ENCODE measurements at places on chromosomes 4 and X.

DNA sequence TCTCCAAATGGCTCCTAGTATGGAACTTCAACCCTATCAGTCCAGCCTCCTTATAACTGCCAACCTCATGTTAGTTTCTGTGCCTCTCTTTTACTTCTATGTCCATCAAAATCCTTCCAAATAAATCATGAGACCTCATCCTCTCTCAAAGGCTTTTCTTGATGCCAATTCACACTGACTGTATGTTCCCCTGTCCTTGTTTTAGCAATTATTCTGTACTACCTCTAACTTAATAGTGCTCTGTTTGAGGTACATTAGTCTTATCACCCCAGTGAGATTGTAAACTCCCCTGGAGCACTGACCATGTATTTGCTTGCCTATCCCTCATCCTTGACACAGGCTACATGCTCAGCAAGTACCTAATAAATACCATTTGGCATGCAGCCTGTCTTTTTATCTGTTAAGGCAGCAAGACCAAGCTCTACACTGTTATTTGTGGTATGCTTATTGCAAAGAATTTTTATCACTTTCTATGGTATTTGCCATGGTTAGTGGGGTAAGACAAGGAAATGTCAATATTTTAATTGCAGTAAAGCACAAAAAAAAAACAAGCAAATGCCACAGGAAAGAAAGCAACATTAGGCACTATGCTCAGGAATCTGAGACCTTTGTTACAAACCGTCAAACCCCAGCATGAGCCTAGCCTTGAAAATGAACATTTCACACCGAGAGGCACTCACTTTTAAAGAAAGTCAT is 119.2 kb downstream of the SMARCA1 start:
- DNase-seq: no peak

- no peak for DNase-seq
Observed at GRCh38 chr4:147773261-147774184, 41.6 kb downstream of the ARHGAP10 start.

DNA sequence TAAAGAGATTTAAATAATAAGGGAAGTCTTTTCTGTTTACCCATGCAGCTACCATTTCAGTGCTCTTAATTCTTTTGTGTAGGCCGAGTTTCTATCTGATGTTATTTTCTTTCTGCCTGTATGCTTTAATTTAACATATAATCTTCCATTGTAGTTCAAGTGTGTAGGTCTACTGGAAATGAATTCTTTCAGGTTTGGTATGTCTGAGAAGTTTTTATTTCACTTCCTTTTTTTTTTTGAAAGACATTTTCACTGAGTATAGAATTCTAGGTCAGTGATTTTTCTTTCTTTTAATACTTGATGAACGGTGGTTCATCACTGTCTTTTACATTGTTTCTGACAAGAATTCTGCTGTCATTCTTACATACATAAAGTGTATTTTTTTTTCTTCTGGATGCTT is 42.1 kb downstream of the VAMP7 start:
- no peak for DNase-seq

GRCh38 chr4:164847016-164847415 is 30.0 kb upstream of the APELA start:
- DNase-seq: no peak

DNA sequence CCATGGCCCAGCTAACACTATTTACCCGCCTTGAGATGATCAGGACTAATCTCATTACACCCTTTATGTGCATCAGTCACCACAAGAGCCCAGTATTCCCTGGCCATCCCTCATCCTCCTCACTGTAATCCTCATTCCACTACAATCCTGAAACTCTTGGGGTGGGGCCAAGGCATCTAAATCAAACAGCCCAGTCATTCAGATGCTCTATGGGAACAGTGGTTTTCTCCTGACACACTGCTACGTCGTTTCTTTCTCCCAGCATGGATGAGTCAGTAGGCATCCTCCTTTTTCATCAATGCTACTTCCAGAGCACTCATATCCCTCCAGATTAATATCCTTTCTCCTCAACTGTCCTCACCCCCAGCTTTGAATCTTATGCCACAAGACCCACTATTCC is 5.6 kb downstream of the SDAD1 start:
- no peak for DNase-seq

DNA sequence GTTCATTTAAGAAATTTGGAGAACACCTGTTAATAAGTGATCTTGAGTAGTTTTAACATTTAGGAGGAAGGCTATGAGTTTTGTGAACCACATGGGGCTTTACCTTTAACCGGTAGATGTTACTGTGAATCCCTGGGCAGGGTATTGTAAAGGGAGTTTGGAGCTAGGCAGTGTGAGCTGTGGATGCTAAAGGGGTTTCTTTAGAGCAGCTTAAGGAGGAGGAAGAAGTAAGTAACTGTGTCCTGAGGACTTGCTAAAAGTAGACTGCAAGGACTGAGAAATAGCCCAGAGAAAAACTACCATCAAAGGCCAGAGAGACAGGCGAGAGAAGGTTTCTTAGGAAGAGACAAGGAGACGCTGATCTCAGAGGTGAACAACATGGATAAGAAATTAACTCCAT is 5.6 kb downstream of the RHOH start:
- DNase-seq: no peak

DNA sequence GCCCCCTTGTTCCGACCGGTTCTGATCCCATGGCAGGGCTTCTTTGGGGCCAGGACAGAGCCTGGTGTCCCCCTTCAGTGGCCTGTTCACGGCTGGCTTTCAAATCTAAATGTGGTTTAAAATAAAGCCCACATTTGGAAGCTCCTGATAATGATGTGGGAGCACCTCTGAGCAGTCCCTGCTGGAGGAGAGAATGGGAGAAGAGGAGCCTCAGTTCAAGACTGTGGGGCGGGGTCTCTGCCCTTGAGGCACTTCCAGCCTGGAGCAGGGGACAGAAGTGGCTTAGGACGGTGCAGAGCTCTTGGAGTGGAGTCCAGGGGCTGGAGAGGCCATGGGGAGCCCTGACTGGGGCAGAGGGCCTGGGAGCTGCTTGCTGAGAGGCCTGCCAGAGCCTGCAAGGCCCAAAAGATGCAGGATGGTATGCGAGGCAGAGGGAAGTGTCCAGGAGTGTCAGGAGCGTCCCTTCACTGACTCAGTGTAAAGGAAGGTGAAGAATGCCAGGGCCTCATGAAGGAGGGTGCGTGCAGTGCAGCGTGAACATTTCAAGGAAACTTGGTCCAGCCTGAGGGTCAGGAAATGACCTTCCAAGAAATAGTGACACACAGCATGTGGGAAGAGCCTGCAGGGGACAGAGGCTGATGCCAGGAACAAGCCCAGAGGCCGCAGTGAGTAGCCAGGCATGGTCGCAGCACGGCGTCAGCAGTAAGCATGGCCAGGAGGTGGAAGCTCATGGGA is 21.1 kb upstream of the TADA2B start:
- DNase-seq: no peak

DNA sequence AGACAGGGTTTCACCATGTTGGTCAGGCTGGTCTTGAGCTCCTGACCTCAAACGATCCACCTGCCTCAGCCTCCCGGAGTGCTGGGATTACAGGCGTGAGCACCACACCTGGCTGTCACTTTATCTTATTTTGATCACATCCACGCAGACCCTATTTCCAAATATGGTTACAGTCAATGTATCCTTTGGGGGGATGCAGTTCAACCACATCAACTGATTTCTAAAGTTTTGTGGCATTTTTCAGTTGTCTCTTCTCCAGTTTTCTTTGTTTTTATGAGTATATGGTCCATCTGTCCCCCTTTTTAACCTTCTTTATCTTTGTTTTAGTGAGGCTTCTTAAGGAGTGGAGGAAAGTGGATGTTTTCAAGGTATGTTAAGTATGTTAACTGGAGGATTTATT is 4.1 kb upstream of the HPF1 start:
- no peak for DNase-seq

DNA sequence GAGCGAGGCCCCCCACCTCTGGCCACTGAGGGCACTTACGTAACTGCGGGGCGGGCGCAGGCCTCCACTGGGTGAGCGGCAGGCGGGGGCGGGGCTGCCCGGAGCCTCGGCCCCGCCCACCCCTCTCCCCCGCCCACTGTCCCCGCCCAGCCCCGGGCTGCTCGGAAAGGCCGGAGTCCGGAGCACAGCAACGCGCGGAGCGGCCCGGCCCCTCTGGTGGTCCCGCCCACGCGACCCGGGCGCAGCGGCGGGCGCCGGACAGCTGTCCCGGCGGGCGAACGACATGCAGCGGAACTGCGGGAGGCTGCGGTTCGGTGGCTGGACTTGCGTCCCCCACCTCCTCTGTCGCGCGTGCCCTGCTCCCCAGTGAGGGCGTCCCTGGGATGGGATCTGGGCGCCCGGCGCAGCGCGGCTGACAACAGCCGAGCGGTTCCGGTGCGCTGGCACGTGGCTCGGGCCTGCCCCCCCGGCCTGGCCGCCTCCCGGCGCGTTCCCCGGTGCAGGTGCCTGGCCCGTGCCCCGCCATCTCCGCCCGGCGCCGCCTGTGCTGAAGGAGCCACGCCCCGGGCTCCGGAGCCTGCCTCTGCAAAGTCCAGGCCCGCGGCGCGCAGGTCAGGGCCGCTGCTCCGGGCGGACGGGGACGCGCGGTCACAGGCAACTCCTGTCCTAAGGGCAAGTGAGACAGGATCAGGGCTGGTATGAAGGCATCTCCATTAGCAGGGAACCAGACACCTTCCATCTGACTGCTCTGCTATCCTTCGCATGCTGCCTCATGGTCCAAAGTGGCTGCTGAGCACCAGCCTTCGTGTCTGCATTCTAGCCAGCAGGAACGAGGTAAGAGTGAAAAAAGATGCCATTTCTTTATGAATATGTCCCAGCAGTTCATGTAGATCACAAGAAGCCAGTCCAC is 21.8 kb upstream of the JAKMIP1 start:
- DNase-seq: peak; percentile 64

DNA sequence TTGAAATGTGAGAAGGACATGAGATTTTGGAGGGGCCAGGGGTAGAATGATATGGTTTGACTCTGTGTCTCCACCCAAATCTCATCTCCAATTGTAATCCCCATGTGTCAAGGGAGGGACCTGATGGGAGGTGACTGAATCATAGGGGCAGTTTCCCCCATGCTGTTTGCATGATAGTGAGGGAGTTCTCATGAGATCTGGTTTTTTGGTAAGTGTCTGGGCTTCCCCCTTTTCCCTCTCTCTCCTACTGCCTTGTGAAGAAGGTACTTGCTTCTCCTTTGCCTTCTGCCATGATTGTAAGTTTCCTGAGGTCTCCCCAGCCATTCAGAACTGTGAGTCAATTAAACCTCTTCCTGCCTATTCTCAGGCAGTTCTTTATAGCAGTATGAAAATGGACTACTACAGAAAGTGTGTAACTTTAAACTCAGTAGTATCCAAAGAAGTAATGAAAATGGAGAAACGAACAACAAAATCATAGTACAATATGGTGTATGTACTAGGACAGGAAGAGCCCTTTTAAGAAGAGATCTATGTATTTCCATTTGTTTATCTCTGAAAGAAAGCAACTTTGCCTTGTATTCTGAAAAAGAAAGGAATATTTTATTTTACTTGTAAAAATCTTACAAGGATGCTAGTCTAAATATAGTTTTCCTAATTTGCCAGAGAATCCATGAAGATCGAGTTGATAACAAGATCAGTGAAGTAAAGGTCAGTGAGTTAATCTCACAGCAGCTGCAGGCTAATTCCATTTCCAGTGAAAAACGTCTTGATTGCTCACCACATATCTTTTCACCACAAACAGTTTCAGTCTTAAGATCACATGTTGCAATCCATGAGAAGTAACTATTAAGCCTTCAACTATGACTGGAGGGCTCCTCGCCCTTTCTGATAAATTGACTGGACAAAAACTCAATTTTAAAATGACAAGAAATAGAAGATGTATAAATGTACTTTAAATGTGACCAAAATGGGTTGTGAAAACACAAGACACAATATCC is 20.5 kb downstream of the PKD2 start:
- DNase-seq: no peak

DNA sequence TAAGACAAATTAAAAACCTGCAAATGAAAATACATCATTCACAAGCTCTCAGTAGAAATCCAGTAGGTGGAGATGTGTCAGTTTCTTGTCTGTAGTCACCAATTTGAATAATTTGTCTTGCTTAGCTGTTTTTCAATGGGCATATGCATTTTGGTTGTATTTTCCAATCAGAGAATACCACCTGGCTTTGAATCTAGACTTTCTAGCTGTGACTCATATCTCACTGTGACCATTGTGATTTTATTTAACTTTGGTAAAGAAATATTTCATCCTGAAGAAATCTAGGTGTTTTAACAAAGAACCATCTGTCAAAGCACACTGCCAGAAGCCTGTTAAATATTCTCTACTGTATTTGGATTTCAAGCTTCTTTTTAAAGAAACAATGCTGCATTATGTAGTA is 1650.6 kb upstream of the IGFBP7 start:
- DNase-seq: no peak

- no peak for DNase-seq
Observed at GRCh38 chr4:79362626-79363025, 36.8 kb upstream of the NAA11 start.

- no peak for DNase-seq
Observed at GRCh38 chrX:71365356-71365874, 742 bp upstream of the TAF1 start.

DNA sequence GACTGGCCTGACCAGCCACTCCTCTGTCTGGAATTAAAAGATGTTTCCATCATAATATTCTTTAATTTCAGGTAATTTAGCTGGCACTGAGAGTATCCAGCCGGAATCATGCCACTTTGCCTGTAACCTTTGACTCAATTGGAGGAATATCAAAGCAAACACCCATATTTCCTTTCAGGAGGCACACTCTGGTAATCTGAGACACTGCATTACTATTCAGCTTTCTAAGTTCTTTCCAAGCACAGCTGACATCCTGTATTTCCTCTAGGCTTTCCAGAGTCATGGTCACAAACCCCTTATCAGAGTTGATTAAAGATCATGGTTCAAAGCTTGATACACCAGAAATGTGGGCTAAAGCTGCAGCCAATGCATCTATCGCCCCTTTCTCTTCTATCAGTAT is 29.3 kb downstream of the INTS12 start:
- no peak for DNase-seq

GRCh38 chrX:44235534-44235933 is 107.9 kb downstream of the EFHC2 start:
- DNase-seq: no peak

DNA sequence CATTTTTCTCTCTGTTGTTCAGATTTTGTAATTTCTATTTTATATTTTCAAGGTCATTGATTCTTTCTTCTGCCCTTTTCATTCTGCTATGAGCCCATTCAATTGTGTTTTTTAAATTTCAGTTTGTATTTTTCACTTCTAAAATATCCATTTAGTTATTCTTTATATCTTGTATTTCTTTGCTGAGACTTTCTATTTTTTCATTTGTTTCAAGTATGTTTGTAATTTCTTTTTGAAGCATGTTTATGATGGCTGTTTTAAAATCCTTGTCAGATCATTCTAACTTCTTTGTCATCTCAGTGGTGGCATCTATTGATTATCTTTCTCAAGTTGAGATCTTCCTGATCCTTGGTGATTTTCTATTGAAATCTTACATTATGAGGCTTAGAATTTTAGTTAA is 157.2 kb upstream of the USP9X start:
- no peak for DNase-seq

GRCh38 chr4:123676890-123677229 is 280.3 kb downstream of the SPRY1 start:
- no peak for DNase-seq
